ENCODE measurements at places on chromosomes 3 and 15. TPM values are rescaled to one million over a fixed set of nuclear protein-coding genes. Genes with fewer than 3 reads are reported as not detected.

DNA sequence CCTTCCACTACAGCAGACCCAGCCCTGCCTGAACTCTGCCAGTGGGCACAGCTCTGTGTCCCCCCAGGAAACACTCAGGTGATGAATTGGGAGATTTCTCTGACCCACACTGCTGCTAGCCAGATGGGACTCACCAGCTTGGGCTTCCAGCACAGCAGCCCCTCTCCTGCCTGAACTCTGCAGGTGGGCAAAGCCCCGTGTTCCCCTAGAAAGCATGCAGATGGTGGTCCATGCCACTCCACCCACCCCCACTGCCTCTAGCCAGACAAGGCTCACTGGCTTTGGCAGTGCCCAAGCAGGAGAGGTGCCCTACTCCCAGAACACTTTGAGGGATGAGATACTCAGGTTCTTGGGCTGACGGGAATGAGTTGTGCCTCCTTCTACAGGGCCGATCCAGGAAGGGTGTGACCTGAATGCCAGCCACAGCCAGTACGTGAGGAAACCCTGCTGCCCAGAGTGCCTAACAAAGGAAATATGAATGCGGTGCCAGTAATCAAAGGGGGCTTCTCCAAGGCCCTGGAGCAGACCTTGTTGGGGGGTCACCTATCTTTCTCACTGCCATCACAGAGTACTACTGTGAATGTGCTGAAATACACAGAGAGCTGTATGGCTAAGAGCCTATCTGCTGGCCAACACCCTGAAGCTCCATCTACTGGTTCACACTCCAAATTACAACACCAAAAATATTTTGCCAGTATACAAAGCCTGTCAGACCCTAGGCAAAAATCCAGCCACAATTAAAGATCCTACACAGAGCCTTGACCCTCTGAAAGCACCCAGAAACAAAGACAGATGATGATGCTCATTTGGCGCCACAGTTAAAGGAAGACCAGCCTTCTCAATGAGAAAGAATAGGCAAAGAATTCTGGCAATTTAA is 61.9 kb downstream of the BTLA start:
- DNase-seq: no peak

Gene VEPH1
- 0.04 TPM for polyA plus RNA-seq

DNA sequence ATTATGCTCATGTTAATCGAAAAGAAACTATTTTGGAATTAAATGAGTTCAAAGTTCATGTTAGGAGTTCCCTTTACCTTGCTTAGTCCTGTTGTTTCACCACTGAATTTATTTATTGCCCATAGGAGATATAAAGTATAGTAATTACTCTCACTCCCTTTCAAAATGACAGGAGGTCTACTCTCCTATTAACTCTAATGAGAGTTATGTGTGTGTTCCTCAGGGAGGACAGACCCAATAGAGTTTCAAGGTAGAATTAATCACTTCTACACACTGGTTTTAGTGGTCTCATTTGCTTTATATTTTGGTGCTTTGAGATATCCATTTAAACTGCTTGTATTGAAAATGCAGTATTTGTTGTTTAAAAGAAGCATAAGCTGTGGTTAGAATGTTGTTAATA is 398.9 kb downstream of the NLGN1 start:
- no peak for DNase-seq

- no peak for DNase-seq
Observed at GRCh38 chr3:184474897-184475296, 86.7 kb upstream of the EPHB3 start.

DNA sequence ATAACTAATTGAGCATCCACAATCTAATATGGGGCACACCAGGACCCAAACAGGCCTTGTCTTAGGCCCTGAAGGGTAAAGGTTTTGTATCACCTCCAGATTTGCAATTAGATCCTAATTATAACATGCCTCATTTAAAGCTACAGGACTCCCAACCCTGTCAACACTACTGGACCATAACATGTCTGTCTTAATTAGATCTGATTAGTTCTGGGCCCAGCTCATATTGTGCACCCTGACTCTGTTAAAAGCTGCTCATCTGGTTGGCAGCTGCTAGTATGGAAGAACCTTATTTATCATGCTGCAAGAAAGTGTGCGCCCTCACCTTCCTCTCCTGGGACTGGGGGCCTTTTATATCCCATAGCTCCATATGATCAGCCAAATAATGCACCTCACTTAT is 457.8 kb downstream of the ROBO1 start:
- DNase-seq: no peak

DNA sequence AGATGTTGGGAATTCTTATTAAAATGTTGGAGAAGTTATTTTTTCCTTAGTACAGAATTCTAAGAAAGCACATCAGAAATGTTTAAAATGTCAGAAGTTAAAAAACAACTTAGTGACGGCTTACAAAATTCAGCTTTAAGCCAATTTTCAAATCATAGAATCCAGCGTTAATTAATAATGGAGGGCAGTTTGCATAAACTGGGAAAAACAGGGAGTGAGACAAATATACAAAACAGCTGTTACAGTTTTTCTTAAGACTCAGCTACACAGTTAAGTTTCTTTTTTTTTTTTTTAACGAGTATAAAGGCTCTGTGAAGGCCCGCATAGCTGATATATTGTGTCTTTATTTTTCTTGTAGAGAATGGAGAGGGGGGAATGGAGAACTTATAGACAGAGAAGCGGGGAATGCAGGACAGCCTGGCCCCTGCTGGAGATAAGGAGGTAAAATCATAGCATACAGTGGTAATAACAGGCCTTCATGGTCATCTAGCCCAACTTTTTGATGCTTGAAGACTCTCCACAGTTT is 164.4 kb downstream of the BBX start:
- no peak for DNase-seq

- no peak for DNase-seq
Observed at GRCh38 chr3:24086617-24087404, 141.7 kb downstream of the NR1D2 start.

DNA sequence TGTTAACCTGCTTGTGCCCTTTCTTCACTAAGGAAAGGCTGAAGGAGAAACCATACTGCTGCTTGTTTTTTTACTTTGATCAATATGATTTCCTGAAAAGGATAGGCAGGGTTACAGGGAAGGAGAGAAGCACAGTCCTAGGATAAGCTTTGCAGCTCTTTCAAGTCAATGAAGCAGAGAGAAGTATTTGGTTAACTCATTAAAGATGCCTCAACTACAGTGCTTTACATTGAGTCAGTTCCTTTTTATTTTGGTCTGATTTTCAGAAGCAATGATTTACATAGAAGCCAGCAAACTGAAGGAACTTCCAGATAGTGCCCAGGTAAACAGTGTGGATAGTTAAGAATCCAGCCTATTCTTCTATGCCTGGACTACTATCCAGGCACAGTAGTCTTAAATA is 64.8 kb downstream of the ARIH1 start:
- DNase-seq: no peak

All from A549 (cell line).